ENCODE measurements at places on chromosomes 4 and X. TPM values are rescaled to one million over a fixed set of nuclear protein-coding genes. Genes with fewer than 3 reads are reported as not detected.

CITED1 gene
- total RNA-seq: 2.0 TPM

CNKSR2 gene
- 2.2 TPM for total RNA-seq

LNX1 gene
- total RNA-seq: not detected

PROM1 gene
- total RNA-seq: 0.53 TPM

GRID2 gene
- total RNA-seq: not detected

SLC6A14 gene
- total RNA-seq: not detected

PSAPL1 gene
- 0.38 TPM for total RNA-seq

LRRC66 gene
- 0.09 TPM for total RNA-seq

ERCC6L gene
- total RNA-seq: 12.4 TPM

SATL1 gene
- not detected for total RNA-seq

NAT8L gene
- total RNA-seq: 12.5 TPM

SHROOM2 gene
- total RNA-seq: 1.0 TPM

FGB gene
- total RNA-seq: 22.1 TPM

KDR gene
- total RNA-seq: 0.15 TPM

CENPVL3 gene
- total RNA-seq: 0.11 TPM

CAPN6 gene
- not detected for total RNA-seq

GAGE12F gene
- not detected for total RNA-seq

NPY5R gene
- total RNA-seq: not detected

RHOH gene
- total RNA-seq: 0.20 TPM

DCAF8L2 gene
- total RNA-seq: not detected

P2RY8 gene
- not detected for total RNA-seq

BST1 gene
- 15.6 TPM for total RNA-seq

PLAC8 gene
- 0.94 TPM for total RNA-seq

MAGEA2B gene
- 0.16 TPM for total RNA-seq

PRSS12 gene
- total RNA-seq: 0.38 TPM

CWH43 gene
- total RNA-seq: not detected

OTUD6A gene
- not detected for total RNA-seq

RASL11B gene
- total RNA-seq: 0.13 TPM

NDST3 gene
- not detected for total RNA-seq

ANKRD50 gene
- total RNA-seq: 4.3 TPM

SLC16A2 gene
- total RNA-seq: 20.8 TPM

FANCB gene
- 3.1 TPM for total RNA-seq

HPGDS gene
- not detected for total RNA-seq

PAQR3 gene
- total RNA-seq: 9.1 TPM

MED12 gene
- 12.5 TPM for total RNA-seq

ENPEP gene
- total RNA-seq: 0.06 TPM

USP38 gene
- total RNA-seq: 7.3 TPM

FAM9C gene
- not detected for total RNA-seq

XAGE2 gene
- not detected for total RNA-seq

NONO gene
- total RNA-seq: 464 TPM

ADH1A gene
- not detected for total RNA-seq

GRPR gene
- not detected for total RNA-seq

PABPC1L2B gene
- total RNA-seq: not detected

DKK2 gene
- not detected for total RNA-seq

UCHL1 gene
- 837 TPM for total RNA-seq
